ENCODE measurements at places on chromosomes 6 and 20.
A peak's percentile ranks its signal among the peaks of the same experiment; 100 is the strongest.

GRCh38 chr20:34940081-34940481, 15.5 kb downstream of the GSS start:
- DNase-seq: no peak

DNA sequence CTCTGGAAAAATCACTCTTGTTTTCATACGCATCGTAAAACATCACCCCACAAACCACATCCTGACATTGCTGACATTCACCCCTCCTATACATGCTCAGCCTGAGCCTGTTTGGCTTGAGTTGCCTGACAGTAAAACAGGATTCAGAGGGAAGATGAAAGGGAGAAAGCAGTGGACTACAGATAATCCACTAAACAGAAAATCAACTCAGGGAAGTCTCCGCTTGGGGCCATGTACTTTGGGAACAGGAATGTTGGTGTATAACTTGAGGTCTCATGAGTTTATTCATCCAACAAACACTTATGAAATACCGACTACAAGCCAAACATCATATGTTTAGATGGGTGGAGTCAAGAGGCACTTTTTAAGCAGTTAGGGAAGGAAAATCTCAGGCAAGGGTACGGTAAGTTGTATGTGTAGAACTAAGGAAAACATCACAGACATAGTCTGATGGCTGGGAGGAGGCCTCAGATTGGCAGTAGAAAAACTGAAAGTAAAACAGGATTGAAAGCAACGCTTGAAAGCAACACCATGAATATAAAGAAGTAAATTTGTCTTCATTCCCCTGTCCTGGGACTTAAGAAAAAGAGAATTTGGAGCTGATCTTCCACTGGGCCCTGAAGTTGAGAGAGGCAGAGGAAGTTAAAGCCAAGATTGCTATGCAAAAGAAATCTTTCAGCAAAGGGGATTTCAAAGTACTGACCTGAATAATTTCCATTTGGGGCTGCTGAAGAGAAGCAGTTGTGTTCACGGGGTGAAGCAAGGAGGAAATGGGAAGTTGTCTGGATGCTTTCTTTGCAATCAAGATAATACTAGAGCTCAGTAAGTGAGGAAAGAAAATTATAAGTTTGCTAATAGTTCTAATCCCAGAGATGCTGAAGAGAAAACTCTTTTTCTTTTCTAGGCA, 28.8 kb downstream of the PDE7B start:
- no peak for DNase-seq

DNA sequence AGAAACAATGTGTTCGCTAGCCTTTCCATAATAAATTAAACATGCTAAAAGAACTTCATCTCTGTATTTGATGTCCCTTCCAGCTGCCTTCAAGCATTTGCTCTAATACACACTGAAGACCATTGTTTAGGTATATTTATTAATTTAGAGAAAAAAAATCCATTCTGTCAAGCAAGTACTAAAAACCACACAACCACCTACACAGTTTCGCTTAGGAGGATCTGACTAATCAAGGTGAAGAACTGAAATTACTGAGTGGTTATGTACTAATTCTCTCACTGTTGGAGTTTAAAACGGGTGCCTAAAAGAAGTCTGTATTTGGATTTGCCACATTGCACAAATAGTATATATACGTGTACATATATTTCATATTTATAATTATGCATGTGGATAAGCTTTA, 58.9 kb downstream of the GMDS start:
- DNase-seq: no peak

GRCh38 chr6:118469468-118469867, 78.6 kb upstream of the PLN start:
- DNase-seq: no peak

DNA sequence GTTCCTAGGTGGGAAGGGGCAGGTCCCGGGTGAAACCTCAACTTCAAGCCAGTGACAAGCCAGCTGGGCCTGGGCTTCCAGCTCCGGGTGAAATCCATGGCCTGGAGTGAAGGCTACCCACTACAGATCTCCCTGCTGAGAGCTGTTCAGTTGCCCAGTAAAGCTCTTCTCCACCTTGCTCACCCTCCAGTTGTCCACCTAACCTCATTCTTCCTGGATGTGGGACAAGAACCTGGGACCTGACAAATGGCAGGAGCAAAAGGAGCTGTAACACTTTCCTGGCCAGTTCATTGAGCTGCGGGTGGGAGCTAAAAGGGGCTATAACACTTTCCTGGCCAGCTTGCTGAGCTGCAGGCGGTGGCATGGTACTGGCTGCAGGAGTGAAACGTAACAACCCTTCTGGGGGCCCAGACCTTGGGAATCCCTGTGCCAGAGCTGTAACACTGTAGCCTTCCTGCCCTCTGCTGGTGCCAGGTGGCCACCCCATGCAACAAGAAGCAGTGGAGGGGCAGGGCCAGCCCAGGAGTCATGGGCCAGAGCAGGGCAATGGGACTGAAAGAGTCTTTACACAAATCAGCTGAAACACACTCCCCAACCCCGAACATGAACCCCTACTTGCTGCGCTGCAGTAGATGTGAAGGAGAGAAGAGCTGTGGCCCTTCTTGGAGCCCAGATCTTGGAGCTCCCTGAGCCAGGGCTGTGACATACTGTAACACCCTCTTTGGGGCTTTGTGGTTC, 3.6 kb upstream of the HINT3 start:
- DNase-seq: no peak

GRCh38 chr6:99467509-99468106, 42.5 kb upstream of the PNISR start:
- DNase-seq: peak; percentile 13

- DNase-seq: no peak
Observed at GRCh38 chr20:30985386-30985785, 272.1 kb upstream of the DEFB115 start.
